ENCODE measurements at places on chromosomes 7 and 10. TPM values are rescaled to one million over a fixed set of nuclear protein-coding genes. Genes with fewer than 3 reads are reported as not detected.

DNA sequence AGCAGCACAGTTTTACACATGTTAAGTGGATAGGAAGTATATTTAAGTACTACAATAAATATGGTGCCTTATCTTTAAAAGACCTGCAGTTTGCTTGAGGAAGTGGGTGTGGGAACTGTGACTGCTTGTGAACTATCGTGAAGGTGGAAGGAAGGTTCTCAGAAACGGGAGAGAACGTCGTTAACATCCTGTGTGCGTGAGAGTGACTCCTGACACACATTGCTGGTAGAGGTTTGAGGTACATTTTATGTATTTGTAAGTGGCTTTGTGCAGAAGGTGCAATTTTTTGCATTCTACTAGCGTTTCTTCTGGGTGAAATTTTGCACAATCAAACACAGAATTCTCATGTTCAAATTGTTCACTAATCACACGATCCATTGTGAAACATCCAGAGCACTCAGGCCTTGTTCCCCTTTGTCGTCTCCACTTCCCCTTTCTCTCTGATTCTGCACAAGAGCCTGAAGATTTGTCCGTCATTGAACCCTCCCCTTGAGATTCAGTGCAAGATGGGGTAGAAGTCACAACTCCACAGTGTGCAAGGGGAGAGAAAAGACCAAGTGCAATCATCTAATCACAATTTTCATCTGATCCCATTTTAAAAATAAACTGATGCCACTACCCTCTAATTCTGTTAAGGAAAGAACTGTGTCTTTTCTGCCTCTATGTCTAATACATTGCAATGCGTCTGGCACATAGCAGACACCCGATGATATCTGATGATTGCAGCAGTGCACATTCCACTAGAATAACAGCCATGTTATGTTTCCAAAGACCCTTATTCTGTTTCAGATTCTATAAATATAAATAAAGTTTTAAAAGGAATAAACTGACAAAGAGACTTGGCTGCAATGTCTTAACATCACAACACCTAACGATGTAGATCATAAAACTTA is 279.9 kb downstream of the NEBL start:
- DNase-seq: peak; percentile 29

GRCh38 chr7:105224884-105225651 is 163.7 kb downstream of the SRPK2 start:
- DNase-seq: no peak

DNA sequence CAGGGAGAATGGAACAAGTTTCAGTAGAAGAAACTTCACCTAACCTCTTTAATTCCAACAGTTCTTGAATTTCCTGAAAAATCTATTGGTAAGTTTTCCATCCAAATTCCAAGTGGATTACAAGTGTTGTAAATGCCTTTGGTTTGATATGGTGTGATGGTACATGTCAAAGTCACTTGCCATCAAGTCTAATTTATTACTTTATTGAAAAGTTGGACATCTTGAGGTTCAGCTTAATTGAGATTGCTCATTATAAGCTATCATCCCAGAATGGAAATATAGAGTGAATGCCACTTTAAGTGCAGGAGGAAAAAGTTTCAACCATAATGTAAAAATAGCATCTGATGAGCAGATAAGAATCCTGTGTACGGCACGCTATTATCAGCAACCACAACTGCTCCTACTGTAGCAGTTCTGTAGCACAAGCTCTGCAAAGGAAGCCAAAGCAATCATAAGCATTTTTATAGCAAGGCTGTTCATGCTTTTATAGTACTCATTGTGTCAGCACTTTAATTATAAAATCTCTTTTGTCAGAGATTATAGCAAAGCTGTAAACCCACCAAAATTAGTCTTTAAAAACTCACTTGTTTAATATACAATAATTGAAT is 991.8 kb upstream of the PHF14 start:
- no peak for DNase-seq

The CLEC2L gene
- total RNA-seq: not detected

The MYO3A gene
- total RNA-seq: not detected

The DOCK1 gene
- total RNA-seq: not detected

DNA sequence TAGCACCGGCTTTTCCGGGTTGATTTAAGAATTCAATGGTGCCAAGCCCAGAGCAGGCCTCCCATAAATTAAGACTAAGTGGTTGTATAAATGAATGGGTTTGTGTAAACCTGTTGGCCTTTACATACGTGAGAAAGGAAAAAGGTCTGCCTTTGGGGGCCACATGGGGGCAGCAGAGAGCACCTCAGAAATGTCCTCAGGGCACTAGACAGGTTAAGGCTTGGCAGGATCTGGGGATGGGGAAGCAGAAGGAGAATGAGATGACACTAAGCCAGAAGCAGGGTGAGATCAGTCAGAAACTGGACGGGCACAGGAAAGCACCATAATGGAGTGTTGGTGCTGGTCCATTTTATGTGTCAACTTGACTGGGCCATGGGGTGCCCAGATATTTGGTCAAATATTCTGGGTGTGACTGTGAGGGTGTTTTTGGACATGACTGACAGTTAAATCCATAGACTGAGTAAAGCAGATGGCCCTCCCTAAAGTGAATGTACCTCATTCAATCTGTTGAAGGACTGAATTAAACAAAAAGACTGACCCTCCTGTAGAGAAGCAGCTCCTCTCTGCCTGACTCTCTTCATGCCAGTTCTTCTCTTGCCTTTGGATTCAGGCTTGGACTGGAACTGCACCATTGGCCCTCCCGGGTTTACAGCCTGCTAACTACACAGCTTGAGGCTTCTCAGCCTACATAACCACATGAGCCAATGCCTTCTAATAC is 58.9 kb downstream of the FRMPD2 start:
- DNase-seq: peak; percentile 63

- no peak for DNase-seq
Measured at GRCh38 chr10:75941223-75941801, 509.9 kb downstream of the LRMDA start.

- DNase-seq: no peak
Measured at GRCh38 chr10:126059076-126059826, 162.9 kb downstream of the FANK1 start.

DNA sequence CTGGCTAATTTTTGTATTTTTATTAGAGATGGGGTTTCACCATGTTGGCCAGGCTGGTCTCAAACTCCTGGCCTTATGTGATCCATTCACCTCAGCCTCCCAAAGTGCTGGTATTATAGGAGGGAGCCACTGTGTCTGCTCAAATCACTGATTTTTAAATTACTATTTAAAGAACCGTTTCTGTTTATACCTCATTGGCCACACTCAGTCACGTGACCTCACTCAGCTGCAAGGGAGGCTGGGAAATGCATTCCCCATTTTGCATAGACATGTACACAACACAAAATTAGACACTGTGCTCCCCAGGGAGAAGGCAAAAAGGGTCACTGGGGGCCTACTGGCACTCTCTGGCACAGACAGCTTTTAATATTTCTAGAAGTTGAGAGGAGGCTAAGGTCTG is 13.6 kb upstream of the CALU start:
- DNase-seq: no peak

GRCh38 chr10:43114088-43114742 is 24.0 kb upstream of the CSGALNACT2 start:
- DNase-seq: no peak

The HTR5A gene
- total RNA-seq: not detected

The NEUROG3 gene
- not detected for total RNA-seq

DNA sequence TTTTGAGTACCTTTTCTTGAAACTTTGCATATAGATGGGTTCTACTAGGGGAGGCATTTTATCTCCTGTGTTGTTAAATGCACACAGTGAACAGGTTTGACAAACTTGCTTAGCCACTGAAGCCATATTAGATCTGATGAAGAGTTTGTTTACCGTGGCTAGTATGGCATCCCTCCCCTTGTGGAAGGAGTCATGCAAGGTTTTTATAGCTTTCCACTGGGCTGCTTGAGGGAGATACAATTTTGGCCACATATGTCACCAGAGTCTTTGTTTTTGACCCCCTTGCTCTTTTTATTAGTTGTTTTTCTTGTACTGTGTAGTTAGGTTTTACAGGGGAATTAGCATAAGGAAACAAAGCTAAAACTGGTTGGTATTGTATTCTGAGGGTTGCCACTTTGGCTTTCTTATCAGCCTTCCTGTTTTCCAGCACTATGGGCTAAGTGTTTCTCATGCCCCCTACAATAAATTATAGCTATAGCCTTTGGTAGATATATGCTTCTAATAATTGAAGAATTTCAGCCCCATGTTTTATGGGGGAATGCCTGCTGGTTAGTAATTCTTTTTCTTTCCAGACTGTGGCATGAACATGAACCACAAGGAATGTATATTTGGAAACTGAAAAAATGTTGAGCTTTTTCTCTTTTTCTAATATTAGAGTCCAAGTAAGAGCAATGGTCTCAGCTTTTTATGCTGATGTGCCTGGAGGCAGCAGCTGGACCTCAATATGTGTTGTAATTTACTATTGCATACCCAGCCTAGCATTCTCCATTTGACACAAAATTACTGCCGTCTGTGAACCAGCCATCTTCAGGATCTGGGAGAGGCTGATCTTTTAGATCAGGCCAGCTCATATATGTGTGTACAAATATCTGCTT is 18.4 kb upstream of the STEAP2 start:
- no peak for DNase-seq

The ASB15 gene
- not detected for total RNA-seq

DNA sequence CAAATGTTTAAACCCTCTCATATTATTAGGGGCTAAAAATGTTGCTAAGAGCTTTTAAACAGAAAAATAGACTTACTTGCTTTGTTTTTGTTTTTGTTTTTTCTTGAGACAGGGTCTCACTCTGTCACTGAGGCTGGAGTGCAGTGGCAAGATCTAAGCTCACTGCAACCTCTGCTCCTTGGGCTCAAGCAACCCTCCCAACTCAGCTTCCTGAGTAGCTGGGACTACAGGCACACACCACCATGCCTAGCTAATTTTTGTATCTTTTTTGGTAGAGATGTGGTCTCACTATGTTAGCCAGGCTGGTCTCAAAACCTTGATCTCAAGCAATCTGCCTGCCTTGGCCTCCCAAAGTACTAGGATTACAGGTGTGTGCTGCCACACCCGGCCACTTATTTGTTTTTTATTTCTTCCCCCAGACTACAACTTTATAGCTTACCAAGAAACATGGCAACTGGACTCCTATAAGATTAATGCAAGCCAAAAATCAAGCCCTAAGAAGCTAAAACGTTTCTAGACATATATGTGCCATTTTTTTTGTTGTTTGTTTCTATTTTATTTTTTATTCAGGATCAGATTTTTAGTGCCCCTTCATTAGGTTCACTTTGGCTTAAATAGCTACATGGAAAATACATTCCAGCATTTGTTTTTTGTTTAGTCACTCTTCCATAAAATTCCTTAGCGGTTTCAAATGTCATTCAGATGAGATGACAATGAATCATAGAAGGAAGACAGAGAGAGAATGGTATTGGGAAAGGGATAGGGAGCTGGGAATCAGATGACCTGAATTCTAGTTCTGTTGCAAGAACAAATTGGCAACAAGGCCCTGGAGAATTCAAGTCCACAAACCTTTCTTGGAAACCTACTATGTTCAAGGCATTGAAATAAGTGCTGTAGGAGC is 163.4 kb upstream of the MKLN1 start:
- no peak for DNase-seq

GRCh38 chr10:22573820-22574569 is 140.4 kb downstream of the PIP4K2A start:
- DNase-seq: peak; percentile 57

- DNase-seq: no peak
Measured at GRCh38 chr10:100829097-100829870, 83.5 kb upstream of the SLF2 start.

- no peak for DNase-seq
Measured at GRCh38 chr7:157219154-157219553, 80.4 kb downstream of the UBE3C start.

The CADPS2 gene
- total RNA-seq: not detected

DNA sequence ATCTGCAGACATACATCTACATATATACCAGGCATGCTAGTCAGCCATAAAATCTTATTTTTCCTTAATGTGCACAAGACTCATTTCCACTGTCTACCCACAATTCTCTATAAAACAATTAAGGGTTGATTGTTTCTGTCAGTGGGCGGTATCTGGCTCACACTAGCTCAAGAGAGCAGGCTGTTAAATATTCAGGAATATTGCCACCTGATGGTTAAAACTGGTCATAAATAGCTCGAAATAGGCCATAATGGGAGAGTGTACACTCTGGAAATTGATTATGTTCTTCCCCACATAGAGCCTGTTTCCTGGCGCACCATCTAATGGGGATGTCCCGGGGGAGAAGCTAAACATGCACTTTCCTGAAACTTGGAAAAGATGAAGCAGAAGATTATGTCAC is 620.6 kb upstream of the ANKRD30A start:
- no peak for DNase-seq

The FAS gene
- total RNA-seq: 58.5 TPM

DNA sequence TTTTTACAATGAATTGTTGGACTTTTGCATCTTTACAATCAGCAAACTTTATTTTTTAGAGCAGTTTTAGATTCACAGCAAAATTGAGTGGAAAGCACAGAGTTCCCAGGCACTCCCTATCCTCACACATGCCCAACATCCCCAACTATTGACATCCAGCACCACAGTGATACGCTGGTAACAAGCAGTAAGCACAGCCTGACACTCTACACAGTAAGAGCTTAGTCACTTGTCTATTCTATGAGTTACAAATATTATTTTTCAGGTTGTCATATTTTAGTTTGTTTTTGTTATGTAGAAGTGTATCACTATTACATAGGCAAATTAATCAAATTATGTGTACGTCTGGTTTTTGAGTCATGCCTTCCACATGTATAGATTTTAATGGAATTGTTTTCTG is 27.0 kb upstream of the GIMAP7 start:
- DNase-seq: no peak

The C10orf53 gene
- total RNA-seq: not detected

The EGR2 gene
- 0.50 TPM for total RNA-seq

The ZNF425 gene
- 0.47 TPM for total RNA-seq

DNA sequence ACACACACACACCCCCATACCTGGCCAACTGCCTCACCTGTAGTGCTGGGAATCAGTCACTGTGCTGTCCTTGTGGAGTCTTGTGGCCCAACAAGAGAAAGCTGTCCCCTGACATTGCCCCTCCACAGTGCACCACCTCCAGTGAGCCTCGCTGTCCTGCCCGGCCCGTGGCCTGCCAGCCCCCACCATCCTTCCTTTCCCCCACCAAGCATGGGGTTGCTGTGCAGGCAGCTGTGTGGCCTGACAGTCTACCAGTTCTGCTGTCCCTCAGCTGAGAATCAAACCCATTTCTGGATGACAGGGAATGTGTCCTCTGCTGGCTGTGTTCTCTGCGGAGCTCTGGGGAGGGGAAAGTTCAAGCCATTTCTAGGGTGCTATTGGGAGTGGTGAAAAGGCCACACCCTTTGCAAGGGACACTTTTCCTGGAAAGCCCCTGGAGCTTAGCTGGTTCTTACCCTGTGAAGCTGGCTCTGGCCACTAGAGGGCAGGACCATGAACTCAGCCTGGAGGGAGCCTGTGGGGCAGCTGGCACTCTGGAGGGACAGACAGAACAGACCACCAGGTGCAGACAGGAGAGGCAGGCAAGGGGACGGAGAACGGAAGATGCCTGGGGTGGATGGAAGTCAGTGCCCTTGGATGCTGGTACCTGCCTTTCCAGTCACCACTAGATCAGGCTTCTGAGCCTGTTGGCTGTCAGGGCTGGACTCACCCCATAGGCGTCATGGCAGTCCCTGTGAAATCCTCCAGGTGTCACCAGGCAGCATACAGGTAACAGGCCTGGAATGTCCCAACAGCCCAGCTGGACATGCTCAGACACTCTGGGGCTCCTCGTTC is 10.5 kb upstream of the MTPAP start:
- peak; percentile 75 for DNase-seq

Data from activated CD8-positive, alpha-beta T cell treated with anti-CD3 and anti-CD28 coated beads, Interleukin-2, amount 10 ng/mL, durations not matched to agents 7 days and 5 days (primary cell).